ENCODE measurements at places on chromosomes 12 and 14.

- peak; percentile 22 for DNase-seq
Measured at GRCh38 chr12:130161261-130162243, 712 bp upstream of the FZD10 start.

DNA sequence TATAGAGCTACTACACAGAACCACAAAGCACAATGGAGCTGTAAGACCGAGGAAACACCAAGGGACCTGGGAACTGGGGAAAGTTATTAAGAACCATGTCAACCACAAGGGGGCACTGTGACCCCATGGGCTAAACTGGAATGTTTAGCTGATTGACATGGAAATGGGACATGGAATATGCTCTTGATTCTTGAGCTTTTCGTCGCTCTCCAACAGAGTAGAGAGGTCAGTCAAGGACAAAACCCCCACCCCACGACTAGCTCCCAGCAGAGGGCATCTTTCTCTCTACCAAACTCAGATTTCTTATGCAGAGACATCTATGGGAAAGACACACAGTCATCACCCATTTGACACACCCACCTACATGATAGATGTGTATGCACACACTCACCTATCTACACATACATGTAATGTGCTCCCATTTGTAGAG, 10.1 kb downstream of the NDRG2 start:
- DNase-seq, result peak; percentile 91

- DNase-seq, result no peak
Measured at GRCh38 chr12:27340971-27341370, 8.3 kb downstream of the BMAL2 start.

GRCh38 chr14:99571303-99571986, 32.6 kb downstream of the CCDC85C start:
- DNase-seq, result peak; percentile 48

GRCh38 chr12:116053479-116054200, 223.9 kb downstream of the MED13L start:
- DNase-seq, result no peak

Data from body of pancreas (tissue), 4 donors.